ENCODE measurements at places on chromosomes 16 and 17.

GRCh38 chr17:76270127-76270592 is 5.0 kb downstream of the UBALD2 start:
- no peak for DNase-seq

DNA sequence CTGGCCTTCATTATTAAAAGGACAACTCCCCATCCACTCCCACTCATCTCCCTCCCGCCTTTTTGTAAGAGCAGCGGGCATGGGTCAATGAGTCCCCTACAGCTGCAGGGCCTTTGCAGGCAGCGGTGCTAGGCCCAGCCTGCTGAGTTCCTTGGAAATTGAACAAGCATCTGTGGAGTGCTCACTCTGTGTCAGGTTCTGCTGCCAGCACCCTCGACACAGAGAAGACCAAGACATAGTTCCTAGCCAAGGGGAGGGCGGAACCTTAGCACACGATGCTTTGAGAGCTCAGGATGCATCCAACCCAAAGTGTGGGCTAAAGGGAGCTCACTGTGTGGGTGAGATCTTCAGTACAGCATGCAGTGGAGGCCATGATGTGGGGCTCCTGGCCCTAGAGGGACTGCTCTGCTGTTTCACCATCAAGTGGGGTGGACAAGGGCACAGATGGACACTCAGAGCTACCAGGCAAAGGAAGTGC is 27.6 kb downstream of the RMI2 start:
- DNase-seq: no peak

DNA sequence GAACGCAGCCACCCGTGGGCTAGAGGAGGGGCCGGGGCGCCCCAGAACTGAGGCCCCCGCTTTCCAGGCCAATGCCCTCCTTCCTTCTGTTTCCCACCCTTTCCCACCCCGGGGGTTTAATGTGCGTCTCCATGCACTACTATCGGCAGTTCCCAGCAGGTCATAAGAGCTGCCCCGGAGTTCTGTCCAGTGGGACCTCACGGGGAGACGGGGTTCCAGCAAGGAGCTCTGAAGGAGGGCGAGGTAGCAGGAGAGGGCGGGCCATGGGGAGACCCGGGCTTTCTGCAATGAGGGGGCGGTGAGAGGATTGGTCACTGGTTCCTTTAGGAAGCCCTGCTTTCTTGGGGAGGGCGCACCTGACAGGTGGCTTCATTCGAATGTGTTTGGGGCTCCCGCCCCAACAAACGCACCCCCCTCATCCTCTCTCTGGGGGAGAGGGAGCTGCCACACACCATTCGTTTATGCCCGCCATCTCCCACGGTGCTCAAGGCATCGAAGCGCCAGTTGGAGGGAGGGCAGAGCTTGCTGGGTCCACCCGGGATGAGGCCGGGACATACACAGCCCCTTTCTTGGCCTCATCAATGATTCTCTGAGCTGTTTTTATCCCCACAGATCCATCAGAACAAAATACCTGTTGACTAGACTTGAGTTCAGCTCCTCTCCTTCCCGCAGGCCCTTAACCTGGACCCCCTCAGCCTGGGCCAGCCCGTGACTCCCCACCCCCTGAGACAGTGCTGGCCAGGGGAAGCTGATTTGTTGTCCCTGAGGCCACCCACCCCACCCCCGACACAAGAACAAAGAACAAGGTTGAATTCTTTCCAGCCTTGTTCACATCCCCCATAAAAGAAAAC is 44.1 kb downstream of the SLC7A5 start:
- no peak for DNase-seq

- DNase-seq: no peak
Measured at GRCh38 chr17:1639549-1640180, 5.9 kb downstream of the SCARF1 start.

DNA sequence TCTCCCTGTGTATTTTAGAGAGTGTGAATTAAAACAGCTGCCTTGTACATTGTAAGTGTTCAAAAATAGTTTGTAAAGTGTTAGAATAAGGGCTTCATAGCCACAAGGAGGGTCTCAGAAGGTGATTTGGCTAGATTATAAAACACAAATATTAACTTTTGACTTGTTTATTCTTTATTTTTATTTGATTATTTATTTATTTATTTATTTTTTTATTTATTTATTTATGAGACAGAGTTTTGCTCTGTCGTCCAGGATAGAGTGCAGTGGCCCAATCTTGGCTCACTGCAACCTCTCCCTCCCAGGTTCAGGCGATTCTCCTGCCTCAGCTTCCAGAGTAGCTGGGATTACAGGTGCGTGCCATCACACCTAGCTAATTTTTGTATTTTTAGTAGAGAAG is 111.5 kb upstream of the RBFOX1 start:
- DNase-seq: no peak

DNA sequence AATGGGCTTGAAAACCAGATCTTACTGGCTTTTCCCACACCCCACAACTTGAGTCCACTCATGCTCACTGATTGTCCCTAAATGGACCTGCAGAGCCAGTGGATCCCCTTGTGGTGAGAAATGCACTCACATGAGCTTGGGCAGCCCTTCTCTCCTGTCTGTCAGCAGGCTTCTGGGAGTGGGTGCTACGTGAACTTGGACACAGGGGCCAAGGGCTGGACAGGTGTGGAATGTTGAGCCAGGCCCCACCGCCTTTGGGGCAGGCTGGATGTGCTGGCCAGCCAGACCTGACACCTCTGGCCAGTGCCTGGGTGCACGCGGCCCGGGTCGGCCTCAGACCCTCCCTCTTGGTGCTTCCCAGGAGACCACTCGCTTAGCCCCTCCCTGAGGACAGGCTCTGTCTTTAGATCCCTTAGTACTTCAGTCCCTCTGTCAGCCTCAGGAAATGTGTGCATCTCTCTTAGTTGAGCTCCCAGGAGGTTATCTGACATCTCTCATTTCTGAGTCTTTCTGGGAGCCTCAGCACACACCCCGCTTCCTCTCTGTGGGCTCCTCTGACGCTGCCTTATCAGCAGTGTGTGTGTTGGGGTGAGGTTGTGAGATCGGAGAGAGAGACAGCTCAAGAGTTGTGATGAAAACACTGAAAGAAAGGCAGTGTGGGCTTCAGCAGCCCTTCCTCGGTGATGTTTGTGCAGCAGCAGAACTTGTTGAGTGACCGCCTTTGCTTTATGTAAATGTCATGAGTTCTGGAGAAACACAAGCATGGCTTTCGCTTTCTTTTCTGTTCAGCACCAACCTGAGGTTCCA is 117.0 kb downstream of the RAB11FIP4 start:
- no peak for DNase-seq

- DNase-seq: no peak
Measured at GRCh38 chr16:16004314-16004749, 54.9 kb downstream of the ABCC1 start.

DNA sequence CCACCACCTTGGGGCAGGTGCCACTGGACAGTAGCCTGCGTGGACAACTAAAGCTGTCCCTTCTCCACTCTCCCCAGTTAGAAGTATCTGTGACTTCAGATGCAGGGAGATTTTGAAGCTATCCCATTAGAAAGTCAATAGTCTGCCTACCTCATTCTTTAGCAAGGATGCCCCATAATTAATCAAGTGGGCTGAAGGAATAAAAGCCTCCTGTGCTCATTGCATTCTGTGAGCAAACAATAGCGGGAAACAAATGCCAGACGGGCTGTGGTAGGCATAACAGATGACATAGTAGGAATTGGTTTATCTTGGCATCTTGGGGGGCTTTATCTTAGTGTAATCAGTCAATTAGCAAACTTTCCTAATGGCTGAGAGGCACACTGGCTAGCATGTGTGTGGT is 96.7 kb upstream of the HSBP1 start:
- DNase-seq: no peak

DNA sequence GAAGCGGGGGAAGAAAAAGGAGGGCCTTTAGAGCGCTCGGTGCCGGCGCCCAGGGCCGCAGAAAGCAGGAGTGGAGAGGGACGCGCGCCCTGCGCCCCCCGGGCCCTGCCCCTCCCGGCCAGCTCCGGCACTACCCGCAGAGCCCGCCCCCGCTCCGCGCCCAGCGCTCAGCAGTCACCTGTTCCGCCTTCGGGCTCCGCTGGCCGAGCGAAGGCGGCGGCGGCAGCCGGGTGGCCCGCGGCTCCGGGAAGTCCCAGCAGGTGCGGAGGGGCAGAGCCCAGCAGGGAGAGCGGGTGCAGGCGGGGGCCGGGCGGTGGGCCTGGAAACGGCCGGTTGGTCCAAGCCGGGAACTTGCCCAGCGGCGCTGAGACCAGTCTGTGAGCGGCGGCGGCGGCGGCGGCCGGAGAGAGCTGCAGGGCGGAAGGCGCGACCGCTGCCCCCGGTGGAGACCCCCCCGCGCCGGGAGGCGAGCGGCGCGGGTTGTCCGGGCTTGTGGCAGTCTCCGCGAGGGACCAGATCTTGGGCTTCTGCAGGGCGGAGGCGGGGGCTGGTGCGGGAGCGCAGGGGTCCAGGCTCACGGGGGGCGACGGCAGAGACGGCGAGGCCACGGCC is 2.2 kb downstream of the IRX3 start:
- no peak for DNase-seq

DNA sequence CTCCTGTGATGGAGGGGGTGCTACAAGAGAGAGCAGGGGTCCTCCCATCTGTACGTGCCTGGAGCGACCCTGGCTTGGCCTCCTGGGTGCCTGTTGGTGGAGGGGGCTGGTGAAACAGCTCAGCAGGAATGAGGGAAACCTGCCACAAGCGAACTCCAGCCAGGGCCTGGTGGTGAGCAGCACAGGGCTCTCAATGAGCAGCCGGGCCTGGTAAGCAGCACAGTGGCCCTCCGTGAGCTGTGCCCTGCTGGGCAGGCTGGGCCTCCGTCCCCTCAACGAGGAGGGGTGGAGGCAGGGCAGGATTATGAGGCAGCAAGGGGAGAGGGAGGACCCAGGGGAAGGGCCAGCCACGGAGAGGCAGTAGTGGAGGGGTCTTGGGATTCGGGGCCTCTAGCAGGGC is 101.9 kb downstream of the SDK2 start:
- no peak for DNase-seq

DNA sequence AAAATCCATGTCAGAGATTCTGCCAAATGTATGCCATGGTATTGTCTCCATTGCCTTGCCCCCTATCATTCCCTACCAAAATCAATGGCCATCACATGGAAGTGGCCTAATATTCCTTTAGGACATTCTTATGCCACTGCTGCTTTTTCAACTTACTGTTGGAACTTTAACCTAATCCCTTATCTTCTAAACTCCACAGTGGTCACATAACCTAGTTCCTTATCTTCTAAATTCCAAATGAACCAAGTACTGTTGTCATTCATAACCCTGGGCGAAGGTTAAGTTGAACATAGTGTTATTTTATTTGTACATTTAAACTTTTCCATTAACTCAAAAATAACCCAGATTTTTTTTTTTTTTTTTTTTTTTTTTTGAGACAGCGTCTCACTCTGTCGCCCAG is 3.6 kb downstream of the HSF5 start:
- no peak for DNase-seq

GRCh38 chr16:87043231-87044031 is 273.8 kb downstream of the C16orf95 start:
- no peak for DNase-seq

DNA sequence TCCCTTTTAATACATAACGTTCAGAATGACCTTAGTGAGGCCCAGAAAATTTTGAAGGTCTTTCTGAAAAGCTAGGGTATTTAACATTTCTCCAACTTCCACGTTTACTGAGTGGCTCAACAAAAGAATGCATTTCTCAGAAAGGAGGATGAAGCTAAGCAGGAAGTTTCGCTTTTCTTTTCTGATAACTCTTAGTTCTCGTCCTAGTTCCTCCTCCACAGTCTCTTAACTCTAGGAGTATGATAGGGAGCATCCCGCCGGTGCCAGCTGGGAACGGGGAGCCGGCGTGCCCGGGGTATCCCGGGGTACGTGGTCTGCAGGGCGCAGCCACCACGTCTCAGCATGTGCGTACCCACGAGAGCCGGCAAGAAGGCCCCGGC is 363 bp downstream of the KARS1 start:
- DNase-seq: no peak

DNA sequence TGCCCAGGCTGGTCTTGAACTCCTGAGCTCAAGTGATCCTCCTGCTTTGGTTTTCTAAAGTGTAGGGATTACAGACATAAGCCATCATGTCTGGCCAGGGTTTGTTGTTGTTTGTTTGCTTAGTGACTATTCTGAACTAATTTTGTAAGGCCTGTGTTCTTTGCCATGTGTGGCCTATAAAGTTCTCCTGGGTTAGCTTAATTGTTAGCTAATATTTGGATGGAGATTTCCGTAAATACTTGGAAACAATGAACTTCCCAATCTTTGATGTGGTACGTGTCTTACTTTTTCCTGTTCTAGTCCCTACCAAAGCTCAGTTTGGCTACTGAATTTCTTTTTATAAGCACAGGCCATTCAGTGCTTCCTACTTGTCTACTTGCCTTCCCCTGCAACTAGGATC is 24.9 kb downstream of the DUS2 start:
- no peak for DNase-seq

- no peak for DNase-seq
Measured at GRCh38 chr17:52470553-52470952, 312.0 kb upstream of the CA10 start.

GRCh38 chr17:39462631-39463375 is 1.5 kb downstream of the CDK12 start:
- no peak for DNase-seq

DNA sequence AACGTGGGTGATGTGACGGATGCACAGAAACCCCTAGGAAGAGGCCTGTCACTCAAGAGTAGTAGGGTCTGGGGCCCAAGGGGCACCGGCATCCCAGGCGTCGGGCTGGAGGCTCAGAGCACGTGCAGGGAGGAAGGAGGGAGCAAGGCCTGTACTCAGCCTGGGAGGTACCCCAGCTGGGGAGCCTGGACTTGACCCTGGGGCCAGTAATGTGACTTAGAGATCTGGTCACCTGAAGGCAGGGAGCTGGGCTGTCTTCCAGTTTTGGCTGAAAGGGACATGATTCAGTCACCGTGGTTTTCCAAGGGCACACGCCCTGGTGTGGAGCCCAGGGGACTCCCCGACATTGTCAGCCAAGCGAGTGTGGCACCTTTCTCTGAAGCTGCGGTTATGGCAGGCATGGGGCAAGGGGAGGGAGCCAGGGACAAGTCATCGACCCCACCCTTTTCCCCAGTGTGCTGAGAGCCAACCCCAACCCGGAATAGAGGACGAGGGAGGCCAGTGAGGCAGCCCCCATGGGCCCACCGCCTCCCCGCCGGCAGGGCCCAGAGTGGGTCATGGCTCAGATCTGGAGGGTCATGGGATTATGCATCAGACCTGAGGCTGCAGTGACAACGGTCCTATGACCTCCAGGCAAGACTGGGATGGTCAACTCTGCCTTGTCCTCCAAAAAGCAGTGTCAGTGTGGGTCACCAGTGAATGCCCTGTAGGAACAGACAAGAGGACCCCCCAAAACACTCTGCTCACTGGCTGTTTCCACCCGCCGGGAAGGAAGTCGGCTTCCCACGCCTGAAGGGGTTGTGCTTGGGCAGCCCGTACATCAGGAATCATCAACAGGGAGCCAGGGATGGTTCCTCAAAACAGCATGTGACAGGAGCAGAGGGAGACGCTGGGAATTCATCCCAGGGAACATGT is 41.9 kb downstream of the MEAK7 start:
- DNase-seq: no peak

- no peak for DNase-seq
Measured at GRCh38 chr16:48047720-48048119, 108.1 kb downstream of the ABCC12 start.

GRCh38 chr16:81521141-81521626 is 76.6 kb downstream of the CMIP start:
- DNase-seq: no peak

Measured in pulmonary artery endothelial cell (primary cell).